Prostate gland (tissue), 2 donors: ENCODE measurements at places on chromosomes 7 and 10. TPM values are rescaled to one million over a fixed set of nuclear protein-coding genes. Genes with fewer than 3 reads are reported as not detected.

GRCh38 chr7:114158275-114158674 lies 239.5 kb upstream of the PPP1R3A start:
- no peak overlapping the region for H3K4me3 ChIP-seq
- no peak for DNase-seq
- no peaks in the 10 kb centered on the region for H3K27me3 ChIP-seq
- H3K36me3 ChIP-seq = no peaks in the 10 kb centered on the region

- no peak overlapping the region for H3K4me3 ChIP-seq
- peak; percentile 47 for DNase-seq
- H3K27me3 ChIP-seq = no peaks in the 10 kb centered on the region
- no peaks in the 10 kb centered on the region for H3K36me3 ChIP-seq
- no peaks in the 10 kb centered on the region for H3K4me1 ChIP-seq
These were observed 47.7 kb upstream of the FGL2 start for GRCh38 chr7:77247206-77247850.

The OR6B1 gene
- total RNA-seq = not detected

- no peaks in the 10 kb centered on the region for H3K27me3 ChIP-seq
- no peaks in the 10 kb centered on the region for H3K36me3 ChIP-seq
- H3K4me1 ChIP-seq = no peaks in the 10 kb centered on the region
- no peak overlapping the region for H3K4me3 ChIP-seq
- no peak overlapping the region for H3K27ac ChIP-seq
These were observed 67.3 kb upstream of the UCN3 start for GRCh38 chr10:5297466-5297865.

- H3K27ac ChIP-seq = no peak overlapping the region
- no peaks in the 10 kb centered on the region for H3K27me3 ChIP-seq
- H3K4me1 ChIP-seq = peaks cover 5% of the 10 kb centered on the region
- DNase-seq = no peak
These were observed 3.0 kb downstream of the ZYX start for GRCh38 chr7:143384148-143384547.

The TRPV5 gene
- total RNA-seq = not detected

The FLNC gene
- total RNA-seq = 150 TPM

GRCh38 chr7:50497068-50497642 lies 47.0 kb upstream of the FIGNL1 start:
- DNase-seq = no peak
- H3K27me3 ChIP-seq = no peaks in the 10 kb centered on the region
- H3K36me3 ChIP-seq = no peaks in the 10 kb centered on the region
- no peaks in the 10 kb centered on the region for H3K4me1 ChIP-seq
- no peak overlapping the region for H3K27ac ChIP-seq
- H3K4me3 ChIP-seq = no peak overlapping the region

DNA sequence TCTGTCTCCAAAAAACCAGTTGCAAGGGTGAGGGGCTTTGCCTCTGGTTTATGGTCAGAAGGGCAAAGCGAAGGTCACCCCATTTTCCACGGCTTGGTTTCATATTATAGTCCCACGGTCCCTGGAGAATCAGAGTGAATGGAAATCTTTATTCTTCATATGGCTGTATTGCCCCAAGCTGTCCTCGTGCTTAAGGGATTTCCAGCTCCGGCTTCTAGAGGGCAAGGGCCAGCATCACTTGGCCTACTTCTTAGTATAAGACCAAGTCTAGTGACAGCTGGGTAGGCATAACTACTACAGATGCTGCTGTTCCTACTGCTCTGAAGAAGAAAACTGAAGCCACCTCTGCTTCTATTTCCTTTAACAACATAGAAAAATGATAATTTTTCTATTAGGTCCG lies 63.2 kb downstream of the PARP12 start:
- H3K36me3 ChIP-seq = no peaks in the 10 kb centered on the region
- no peaks in the 10 kb centered on the region for H3K4me1 ChIP-seq
- H3K27ac ChIP-seq = no peak overlapping the region
- no peak for DNase-seq
- H3K27me3 ChIP-seq = no peaks in the 10 kb centered on the region

The ALOX5 gene
- 35.0 TPM for total RNA-seq

DNA sequence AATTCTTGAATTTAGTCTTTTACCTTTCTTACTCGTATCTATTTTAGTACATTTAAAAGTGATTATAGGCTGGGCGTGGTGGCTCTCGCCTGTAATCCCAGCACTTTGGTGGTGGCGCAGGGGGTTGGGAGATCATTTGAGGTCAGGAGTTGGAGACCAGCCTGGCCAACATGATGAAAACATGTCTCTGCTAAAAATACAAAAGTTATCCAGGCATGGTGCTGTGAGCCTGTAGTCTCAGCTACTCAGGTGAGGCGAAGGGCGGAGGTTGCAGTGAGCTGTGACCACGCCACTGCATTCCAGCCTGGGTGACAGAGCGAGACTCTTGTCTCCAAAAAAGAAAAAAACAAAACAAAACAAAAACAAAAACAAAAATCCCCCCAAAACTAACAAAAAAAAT lies 12.2 kb downstream of the PRKCQ start:
- no peak overlapping the region for H3K27ac ChIP-seq
- H3K4me1 ChIP-seq = no peaks in the 10 kb centered on the region
- H3K27me3 ChIP-seq = no peaks in the 10 kb centered on the region
- no peaks in the 10 kb centered on the region for H3K36me3 ChIP-seq
- DNase-seq = no peak

- no peaks in the 10 kb centered on the region for H3K36me3 ChIP-seq
- H3K4me1 ChIP-seq = no peaks in the 10 kb centered on the region
- H3K4me3 ChIP-seq = no peak overlapping the region
- no peaks in the 10 kb centered on the region for H3K27me3 ChIP-seq
These were observed 314.8 kb downstream of the POM121L12 start for GRCh38 chr7:53350241-53350640.

GRCh38 chr10:114024876-114025610 lies 18.6 kb upstream of the ADRB1 start:
- no peak overlapping the region for H3K27ac ChIP-seq
- H3K4me1 ChIP-seq = no peaks in the 10 kb centered on the region
- no peak for DNase-seq
- no peak overlapping the region for H3K4me3 ChIP-seq

- no peak overlapping the region for H3K27ac ChIP-seq
- H3K4me3 ChIP-seq = no peak overlapping the region
- DNase-seq = no peak
- no peaks in the 10 kb centered on the region for H3K36me3 ChIP-seq
- H3K4me1 ChIP-seq = no peaks in the 10 kb centered on the region
These were observed 2.3 kb upstream of the PCGF6 start for GRCh38 chr10:103353281-103353680.

DNA sequence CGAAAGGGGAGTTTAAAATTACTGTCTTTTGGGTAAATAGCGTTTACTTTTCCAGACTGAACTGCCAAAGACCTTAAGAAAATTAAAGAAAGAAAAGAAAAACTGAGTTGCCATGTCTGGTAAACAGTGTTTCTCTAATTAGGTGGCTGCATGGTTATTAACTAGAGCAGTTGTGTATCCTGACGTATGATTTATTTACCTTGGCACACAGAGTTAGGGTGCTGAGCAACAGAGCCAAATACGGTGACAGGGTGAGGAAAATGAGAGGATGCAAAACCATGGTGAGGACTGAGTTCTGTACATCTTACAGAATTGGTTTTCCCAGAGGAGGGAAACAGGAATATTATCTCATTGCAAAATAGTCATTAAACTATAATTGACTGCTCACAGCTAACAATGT lies 546.4 kb upstream of the FZD8 start:
- H3K4me3 ChIP-seq = no peak overlapping the region
- no peak overlapping the region for H3K27ac ChIP-seq
- H3K27me3 ChIP-seq = no peaks in the 10 kb centered on the region
- no peak for DNase-seq

GRCh38 chr10:3215153-3215775 lies 42.7 kb upstream of the PITRM1 start:
- H3K36me3 ChIP-seq = no peaks in the 10 kb centered on the region
- H3K4me3 ChIP-seq = no peak overlapping the region

DNA sequence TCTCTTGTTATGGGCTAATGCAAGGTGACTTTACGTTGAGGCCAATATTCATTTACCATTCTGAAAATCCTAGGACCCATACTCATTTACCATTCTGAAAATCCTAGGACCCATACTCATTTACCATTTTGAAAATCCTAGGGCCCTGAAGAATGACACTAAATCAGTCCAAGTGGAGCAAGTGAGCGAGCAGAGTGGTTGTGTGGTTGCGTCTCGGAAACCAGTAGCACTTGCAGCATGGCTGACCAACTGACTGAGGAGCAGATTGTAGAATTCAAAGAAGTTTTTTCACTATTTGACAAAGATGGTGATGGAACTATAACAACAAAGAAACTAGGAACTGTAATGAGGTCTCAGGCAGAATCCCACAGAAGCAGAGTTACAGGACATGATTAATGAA lies 6.9 kb downstream of the SAR1A start:
- no peak overlapping the region for H3K4me3 ChIP-seq
- DNase-seq = no peak
- no peaks in the 10 kb centered on the region for H3K27me3 ChIP-seq
- no peak overlapping the region for H3K27ac ChIP-seq

GRCh38 chr10:110487411-110488331 lies 10.0 kb upstream of the DUSP5 start:
- no peak overlapping the region for H3K4me3 ChIP-seq

DNA sequence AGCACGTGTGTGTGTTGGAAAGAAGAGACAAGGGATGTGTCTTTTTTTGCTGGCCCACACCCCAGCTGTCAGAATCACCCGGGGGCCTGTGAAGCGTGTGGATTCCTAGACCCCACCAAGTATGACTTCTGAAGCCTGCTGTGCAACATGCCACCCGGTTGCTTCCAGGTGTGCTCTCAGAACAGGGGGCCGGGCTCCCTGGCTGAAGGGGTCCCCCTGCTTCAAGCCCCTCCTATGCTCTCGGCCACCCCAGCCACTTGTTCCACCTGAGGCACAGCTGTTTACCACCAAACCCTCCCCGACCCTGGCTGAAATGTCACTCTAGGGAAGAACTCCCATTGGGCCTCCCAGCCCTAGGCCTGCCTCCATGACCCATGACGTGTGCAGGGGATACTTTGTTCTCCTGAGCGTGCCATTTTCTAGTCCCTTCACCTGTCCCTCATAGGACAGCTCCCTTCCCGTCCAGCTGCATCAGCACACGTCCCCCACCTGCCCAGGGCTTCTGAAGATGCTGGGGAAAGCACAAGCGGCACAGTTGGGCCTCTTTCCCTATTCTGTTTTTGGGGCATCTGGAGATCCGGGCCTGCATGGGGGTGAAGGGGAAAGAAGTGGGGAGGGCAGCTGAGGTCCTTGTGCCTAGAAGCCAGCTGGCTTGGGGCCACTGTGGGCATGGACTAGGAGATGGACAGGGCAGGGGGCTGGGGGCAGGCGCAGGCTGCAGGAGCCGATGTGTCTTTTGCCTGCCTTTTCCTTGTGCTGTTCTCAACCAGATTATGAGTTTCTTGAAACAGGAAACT lies 33.3 kb downstream of the CRHR2 start:
- no peaks in the 10 kb centered on the region for H3K27me3 ChIP-seq
- no peaks in the 10 kb centered on the region for H3K4me1 ChIP-seq
- H3K27ac ChIP-seq = no peak overlapping the region
- H3K4me3 ChIP-seq = no peak overlapping the region
- DNase-seq = no peak
- no peaks in the 10 kb centered on the region for H3K36me3 ChIP-seq

DNA sequence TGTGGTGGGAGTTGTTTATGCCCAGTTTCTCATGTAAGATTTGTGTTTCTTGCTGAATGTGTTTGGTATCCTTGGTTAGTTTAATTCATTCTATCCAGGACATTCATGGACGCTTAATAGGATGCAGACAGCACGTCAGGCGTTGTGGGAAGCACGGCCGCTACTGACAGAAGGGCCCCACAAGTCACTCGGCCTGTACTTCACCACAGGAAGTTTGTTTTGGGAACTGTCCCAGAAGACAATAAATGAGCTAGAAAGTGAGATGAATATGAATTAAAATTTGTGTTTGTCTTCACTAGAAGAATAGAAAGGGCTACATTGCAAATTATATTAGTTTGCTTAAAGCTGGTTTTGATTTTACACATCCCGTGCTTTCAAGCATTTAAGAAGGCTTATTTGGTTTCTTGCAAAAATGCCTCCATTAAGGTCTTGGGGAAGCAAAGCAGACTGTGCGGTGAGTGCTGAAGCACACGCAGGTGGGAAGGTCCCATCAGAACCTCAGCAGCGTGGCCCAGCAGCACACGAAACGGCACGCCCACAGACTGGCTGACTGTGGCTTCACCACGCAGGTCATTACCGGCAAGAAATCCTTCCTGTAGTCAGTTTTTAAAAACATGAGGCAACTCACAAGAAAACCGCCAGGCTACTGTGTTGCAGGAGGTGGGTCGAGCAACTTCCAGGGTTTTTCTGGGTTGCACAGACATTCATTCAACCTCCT lies 74.1 kb downstream of the VIPR2 start:
- no peaks in the 10 kb centered on the region for H3K27me3 ChIP-seq
- no peaks in the 10 kb centered on the region for H3K36me3 ChIP-seq
- H3K4me3 ChIP-seq = no peak overlapping the region
- DNase-seq = no peak

DNA sequence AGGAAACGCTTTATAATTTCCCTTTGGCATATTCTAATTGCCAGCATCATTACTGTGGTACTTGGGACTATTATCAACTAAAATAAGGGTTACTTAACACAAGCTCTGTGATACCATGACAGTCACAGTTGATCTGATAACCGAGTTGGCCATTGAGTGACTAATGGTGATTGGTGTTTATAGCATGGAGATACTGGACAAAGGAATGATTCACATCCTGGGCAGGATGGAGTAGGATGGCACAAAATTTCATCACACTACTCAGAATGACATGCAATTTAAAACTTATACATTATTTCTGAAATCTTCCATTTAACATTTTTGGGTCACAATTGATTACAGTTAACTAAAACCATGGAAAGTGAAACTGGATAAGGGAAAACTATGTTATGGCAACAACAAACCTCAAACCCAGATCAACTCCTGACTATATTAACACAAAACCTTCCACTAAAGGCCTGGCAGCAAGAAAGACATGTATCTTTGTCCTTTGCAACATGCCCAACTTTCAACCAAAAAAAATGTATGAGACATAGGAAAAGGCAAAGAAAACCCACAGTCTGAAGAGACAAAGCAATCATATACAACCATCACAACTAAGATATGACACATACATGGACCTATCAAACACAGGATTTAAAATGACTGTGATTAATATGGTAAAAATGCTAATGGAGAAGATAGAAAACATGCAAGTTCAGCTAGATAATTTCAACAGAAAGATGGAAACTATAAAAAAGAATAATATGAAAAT lies 208.5 kb upstream of the NRP1 start:
- DNase-seq = no peak
- H3K27me3 ChIP-seq = no peaks in the 10 kb centered on the region
- no peak overlapping the region for H3K27ac ChIP-seq
- H3K4me1 ChIP-seq = no peaks in the 10 kb centered on the region
- H3K36me3 ChIP-seq = no peaks in the 10 kb centered on the region

- H3K36me3 ChIP-seq = no peaks in the 10 kb centered on the region
- peaks cover 3% of the 10 kb centered on the region for H3K4me1 ChIP-seq
- no peak for DNase-seq
- no peak overlapping the region for H3K27ac ChIP-seq
- no peak overlapping the region for H3K4me3 ChIP-seq
These were observed 15.6 kb downstream of the ARHGAP21 start for GRCh38 chr10:24708081-24708480.

The FZD8 gene
- 5.6 TPM for total RNA-seq
